ENCODE measurements at places on chromosomes 6 and 20.

GRCh38 chr6:47407300-47408281 lies 70.0 kb upstream of the CD2AP start:
- DNase-seq = no peak

DNA sequence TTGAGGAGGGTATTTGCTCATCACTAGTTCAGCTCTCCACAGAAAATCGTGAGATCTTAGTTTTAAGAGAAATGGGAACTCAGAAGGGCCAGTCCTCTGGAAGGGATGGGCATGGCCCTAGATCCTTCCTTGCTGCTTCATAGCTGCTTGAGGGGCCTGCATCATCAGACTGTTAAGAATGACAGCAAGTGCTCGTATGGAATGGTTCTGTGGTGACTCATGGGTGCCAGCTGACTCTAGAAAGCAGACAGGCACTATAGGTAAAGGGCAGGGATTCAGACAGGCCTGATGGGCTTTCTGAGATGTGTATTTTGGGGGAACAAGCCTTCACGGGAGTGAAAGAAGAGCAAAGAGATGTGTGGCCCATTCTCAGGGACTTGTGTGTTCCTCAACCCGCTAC lies 90.8 kb downstream of the MYLK4 start:
- no peak for DNase-seq

DNA sequence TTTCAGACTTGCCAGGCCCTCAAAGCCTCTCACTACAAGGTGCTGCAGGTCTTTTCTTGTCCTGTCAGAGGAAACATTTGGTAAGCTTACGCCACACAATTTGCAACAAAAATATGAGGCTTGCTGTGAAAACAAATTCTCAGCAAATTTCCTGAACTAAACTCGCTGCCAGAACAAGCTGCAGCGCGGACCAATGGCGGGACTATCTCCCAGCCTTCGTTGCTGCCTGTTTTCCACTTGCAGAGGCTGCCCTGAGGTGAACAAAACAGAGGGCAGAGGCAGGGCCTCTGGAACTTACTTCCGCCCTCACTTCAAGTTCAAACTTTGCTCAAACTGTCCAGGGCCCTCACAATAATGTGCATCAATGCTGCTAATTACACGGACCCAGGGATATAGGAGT lies 12.4 kb downstream of the UQCC2 start:
- no peak for DNase-seq

GRCh38 chr20:60795651-60796050 lies 456.4 kb upstream of the CDH4 start:
- DNase-seq = no peak

- DNase-seq = no peak
Observed at GRCh38 chr6:155216312-155217046, 47.3 kb upstream of the CLDN20 start.

DNA sequence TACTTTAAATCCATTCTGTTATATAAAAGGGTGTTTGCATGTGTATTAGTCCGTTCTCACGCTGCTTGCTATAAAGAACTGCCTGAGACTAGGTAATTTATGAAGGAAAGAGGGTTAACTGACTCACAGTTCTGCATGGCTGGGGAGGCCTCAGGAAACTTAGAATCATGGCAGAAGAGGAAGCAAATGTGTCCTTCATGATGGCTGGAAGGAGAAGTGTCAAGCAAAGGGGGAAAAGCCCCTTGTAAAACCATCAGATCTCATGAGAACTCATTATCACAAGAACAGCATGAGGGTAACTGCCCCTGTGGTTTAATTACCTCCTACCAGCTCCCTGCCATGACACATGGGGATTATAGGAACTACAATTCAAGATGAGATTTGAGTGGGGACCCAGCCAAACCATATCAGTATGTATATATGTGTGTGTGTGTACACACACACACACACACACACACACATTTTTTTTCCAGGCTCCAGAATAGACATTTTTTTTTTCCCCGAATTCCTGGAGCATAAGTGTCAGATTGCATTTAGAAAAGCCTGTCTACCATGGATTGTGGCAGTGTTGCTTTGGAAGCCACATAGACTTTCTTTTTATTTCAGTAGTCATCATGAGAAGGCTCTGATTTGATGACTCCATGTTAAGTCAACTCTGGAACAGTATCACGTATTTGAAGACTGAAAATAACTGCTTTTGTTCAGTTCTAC lies 31.5 kb downstream of the KDM1B start:
- DNase-seq = no peak

DNA sequence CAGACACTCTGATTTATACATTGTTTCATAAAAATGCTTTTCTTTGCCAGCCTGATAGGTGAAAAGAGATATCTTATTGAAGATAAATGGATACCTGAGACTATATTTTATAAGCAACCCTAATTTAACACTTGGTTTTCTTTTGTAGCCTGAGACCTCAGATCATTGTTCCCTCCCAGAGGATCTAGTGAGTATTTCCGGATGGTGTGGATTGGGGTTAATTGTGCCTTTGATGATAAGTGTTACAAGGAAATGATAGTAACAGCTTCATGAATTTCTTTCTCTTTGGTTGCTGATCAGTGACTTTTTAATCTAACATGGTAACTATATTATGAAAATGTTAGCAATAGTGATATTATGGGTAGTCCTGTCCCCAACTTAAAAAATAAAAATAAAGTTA lies 30.4 kb downstream of the KDM1B start:
- DNase-seq = no peak

Measured in T-helper 1 cell (primary cell).